ENCODE measurements at places on chromosomes 2 and 18.

- ATAC-seq, result no peak
These were observed 93.5 kb downstream of the ZCCHC2 start for GRCh38 chr18:62616331-62616805.

- no peak for ATAC-seq
These were observed 23.6 kb downstream of the MLPH start for GRCh38 chr2:237510502-237511217.

- ATAC-seq, result no peak
These were observed 223.8 kb downstream of the FAM210A start for GRCh38 chr18:13502585-13502984.

GRCh38 chr2:11387100-11387390, 42.6 kb upstream of the ROCK2 start:
- ATAC-seq, result no peak
